Stimulated activated CD4-positive, alpha-beta T cell treated with anti-CD3 and anti-CD28 coated beads, Interleukin-1b, Interleukin-23, amount 100 ng/mL, for 1 hour (primary cell): ENCODE measurements at places on chromosomes 1 and 21.

DNA sequence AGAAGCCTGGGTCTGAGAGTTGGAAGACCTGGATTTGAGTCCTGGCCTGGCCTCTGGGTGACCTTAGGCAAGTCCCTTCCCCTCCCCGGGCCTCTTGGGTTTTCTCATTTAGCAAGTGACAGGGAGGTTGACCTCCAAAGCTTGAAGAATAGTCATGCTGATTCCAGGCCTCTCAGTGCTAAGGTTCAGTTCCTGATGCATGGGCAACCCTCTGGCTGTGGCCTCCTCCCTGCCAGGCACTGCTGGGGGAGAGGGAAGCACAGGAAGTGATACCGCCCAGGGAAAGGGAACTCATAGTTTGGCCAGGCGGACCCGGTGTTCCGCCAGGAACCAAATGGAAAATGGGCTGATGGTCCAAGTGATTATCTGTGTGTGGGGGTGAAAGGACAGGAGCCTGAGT, 23.6 kb upstream of the WASF2 start:
- no peak for DNase-seq

- DNase-seq, result no peak
These were observed 17.9 kb upstream of the H3-3A start for GRCh38 chr1:226044514-226045101.

- DNase-seq, result no peak
These were observed 4.8 kb downstream of the ZNF672 start for GRCh38 chr1:248842781-248843331.

- peak; percentile 16 for DNase-seq
These were observed 13.0 kb upstream of the LRP8 start for GRCh38 chr1:53340660-53341520.

DNA sequence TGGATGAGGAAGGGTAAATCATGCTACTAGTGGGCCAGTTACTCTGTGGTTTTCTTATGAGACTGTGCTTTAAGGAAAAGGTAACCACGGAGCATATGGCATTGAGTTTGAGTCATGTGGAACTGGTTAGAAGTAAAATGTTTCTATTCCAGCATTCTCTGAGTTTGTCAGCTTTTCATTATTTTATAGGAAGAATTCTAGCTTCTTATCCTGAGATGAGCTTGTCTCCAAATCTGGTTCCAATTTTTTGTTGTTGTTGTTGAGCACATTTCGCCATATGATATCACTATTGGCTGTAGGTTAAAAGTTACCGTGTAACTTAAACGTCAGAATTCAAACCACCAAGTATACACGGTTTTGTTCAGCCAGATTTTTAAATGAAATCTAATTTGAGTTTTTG, 69.9 kb downstream of the ATF6 start:
- DNase-seq, result no peak

GRCh38 chr1:25657121-25657882, 40.7 kb downstream of the MAN1C1 start:
- no peak for DNase-seq

GRCh38 chr1:7121622-7121988, 336.4 kb downstream of the CAMTA1 start:
- DNase-seq, result no peak

GRCh38 chr1:63757334-63757733, 16.5 kb upstream of the ROR1 start:
- no peak for DNase-seq

DNA sequence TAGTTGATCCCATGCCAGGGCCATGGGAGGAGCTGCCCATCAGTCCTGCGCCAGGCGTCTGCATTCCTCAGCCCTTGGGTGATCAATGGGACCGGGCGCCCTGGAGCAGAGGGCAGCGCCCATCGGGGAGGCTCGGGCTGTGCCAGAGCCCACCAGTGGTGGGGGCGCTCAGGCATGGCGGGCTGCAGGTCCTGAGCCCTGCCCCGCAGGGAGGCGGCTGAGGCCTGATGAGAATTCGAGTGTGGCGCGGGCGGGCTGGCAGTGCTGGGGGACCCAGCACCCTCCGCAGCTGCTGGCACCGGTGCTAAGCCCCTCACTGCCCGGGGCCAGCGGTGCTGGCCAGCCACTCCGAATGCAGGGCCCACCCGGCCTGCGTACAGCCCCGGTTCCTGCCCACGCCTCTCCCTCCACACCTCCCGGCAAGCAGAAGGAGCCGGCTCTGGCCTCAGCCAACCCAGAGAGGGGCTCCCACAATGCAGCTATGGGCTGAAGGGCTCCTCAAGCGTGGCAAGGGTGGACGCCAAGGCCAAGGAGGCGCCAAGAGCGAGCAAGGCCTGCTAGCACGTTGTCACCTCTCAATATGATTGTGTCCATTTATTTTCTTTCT, 238.1 kb upstream of the OLFM3 start:
- DNase-seq, result no peak

- peak; percentile 18 for DNase-seq
These were observed 39.2 kb upstream of the LRRC8D start for GRCh38 chr1:89781494-89782126.

- no peak for DNase-seq
These were observed 48.5 kb downstream of the EVI5 start for GRCh38 chr1:92736395-92736794.

- DNase-seq, result no peak
These were observed 42.9 kb upstream of the PRKACB start for GRCh38 chr1:84101204-84101603.

- no peak for DNase-seq
These were observed 1.5 kb upstream of the NR0B2 start for GRCh38 chr1:26915204-26915842.

- no peak for DNase-seq
These were observed 48.6 kb upstream of the PCBP3 start for GRCh38 chr21:45594721-45595489.

DNA sequence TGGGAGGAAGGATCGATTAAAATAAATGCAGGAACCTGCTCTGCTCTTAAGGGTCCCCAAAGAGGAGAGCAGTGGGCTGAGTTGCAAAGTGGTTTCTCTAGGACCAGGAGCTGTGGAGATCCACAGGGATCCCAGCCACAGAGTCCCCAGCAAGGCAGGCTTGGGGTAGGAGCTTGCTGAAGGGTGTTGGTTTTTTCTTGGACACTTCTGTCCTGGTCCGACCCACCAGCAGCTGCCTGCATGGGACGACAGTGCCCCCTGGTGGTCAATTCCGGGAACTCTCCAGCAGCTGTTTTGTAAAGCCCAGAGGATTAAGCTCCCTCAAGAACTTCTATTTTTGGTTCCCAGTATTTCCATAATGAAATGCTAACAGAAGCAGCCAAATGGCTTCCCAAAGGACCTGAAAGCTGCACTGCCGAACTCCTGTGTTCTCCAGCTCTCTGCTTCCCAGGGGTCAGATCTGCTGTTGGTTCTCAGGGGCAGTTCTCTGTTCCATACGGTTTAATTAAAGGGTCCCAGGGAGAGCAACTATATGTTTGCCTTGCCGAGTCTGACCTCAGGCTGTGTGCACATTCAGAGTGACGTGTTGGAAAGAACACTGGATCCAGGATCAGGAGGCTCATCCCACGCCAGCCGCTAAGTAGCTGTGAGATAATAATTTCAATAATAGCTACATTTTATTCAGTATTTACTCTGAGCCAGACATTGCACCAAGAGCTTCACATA, 23.2 kb downstream of the NENF start:
- DNase-seq, result peak; percentile 80

- DNase-seq, result no peak
These were observed 17.3 kb downstream of the C8B start for GRCh38 chr1:56948403-56949023.

- DNase-seq, result peak; percentile 1
These were observed 404 bp upstream of the SCMH1 start for GRCh38 chr1:41242342-41243078.

- no peak for DNase-seq
These were observed 15.9 kb upstream of the TTF2 start for GRCh38 chr1:117044217-117044616.

DNA sequence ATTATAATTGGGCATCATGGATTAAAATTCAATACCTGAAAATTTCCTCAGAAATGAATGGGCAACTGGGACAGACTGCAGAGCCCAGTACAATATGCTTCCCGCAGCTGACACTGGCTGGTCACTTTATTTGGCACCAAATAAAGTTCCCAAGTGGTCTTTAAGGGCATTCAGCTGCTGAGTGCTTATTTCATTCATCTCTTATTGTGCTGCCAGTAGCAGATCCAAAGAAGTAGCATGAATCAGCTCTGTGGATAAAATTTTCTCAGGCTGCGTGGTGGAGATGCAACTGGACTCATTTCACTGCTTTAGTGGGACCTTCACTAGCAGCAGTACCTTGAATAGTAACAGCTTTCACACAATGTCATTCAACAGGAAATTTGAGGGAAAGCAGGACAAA, 226.3 kb upstream of the ADGRL2 start:
- DNase-seq, result no peak

GRCh38 chr1:14666373-14666772, 67.9 kb downstream of the KAZN start:
- DNase-seq, result no peak

DNA sequence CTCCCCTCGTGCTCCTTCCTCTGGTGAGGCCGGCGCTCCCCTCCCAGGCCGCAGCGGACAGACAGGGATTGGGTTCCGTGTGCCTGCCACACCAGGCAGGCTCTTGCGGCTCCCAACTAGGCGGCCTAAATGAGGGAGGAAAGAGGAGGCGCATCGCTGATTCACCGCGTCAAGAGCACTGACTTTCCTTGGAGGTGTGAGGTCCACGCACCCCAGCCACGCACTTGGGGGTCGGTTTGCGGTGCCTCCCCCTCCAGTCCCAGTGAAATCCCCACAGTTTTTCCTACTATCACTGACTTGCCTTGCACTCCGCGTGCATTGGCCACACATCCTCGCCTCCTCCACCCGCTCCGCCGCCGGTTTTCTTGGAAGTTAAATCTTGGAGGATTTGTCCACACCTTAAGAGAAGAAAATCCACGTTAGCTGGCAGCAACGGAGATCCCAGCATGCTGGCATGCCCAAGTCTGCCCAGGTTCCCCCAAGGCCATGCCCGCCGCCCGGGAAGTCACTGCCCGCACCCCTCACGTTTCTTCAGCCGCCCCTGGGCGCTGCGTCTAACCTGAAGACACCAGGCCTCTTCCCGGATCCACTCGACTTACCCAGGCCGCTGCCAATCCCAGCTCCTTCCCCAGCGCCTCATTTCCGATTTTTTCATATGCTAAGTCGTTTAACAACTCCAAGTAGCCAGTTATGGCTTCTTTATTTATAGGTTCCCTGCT, 1.1 kb upstream of the FOXD3 start:
- DNase-seq, result no peak

DNA sequence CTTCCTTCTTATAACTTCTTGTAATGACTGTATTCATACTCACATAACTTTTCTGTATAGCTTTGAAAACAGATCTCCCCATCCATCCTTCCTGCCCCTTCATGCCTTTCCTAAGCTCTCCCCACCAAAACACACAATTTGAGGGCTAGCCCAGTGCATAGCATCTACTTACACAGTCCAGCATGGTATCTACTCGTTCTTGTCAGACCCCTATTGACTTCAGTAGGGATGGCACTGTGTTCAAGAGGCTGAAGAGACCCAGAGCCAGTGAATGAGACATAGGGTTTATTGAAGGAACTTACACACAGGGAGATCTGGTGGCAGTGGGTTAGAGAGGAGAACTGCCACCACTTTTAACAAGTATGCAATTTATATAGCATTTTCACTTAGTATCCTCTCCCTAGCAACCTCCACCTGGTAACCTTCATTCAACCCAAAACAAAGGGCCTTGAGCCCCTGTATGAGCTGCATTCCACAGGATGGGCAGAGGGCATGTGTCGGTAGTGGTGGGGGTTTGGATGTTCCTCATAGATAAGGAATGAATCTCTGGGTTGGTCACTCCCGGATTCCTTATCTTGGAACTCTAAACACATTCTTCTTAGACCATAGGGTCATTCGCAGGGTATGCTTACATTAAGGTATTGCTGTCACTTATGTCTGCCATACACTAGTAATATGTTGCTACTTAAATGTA, 64.9 kb upstream of the GNG12 start:
- no peak for DNase-seq

DNA sequence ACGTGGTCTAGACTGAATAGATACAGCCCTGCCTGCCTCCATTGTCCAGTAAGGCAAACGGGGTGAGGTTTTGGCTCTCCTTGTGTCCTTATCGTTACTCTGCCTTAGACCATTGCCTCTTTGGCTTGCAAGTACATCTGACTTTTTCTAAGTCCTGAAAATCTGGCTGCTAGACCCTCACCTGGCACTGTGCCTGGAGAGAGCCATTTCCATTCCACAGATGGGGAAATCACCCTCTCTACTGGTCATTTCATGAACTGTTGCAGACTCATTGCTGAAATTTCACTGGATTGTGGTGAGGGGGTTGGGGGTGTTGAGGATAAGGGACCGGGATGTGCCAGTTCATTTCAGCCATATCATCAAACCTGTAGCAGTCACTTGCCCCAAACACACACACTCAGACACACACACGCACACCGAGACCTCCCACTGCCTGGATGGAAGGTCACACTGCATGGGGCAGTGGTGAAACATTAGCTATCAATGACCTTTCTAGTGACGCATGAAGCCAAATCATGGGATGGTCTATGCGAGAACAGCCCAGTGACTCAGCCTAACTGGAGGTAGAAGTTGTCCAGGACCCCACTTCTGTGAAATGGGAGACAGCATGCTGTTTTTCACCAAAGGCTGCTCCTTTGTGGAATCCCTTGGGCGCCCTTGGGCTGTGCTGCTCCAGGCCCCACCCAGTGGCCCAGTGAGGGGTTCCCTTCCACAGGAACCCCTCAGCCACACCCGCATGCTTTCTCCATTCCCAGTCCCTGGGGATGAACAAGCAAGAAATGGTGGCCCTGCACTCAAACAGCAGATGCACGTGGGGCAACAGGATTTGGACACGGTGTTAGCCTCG, 34.9 kb upstream of the VASH2 start:
- no peak for DNase-seq

GRCh38 chr1:207805841-207806421, 54.1 kb downstream of the CD46 start:
- DNase-seq, result no peak

GRCh38 chr1:37439349-37439995, 34.9 kb upstream of the ZC3H12A start:
- DNase-seq, result no peak

GRCh38 chr1:9289711-9290485, 2.8 kb upstream of the SPSB1 start:
- DNase-seq, result no peak

DNA sequence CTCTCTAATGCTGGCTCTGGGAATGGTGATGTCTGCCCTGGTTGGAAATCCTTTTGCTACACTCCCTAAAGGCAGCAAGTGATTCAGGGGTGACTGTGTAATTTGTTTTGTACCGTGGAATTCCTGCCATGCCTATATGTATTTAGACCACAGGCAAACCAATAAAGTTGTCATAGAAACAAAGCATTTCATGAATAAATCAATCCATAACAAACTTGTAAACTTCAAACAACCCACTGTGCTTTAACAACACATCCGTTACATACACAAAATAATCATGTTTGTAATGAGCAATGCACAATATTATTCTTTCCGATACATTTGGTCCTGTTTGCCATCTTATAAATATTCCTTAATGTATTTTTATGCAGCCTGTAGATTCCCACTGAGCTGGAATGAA, 330.3 kb upstream of the SNX7 start:
- no peak for DNase-seq

DNA sequence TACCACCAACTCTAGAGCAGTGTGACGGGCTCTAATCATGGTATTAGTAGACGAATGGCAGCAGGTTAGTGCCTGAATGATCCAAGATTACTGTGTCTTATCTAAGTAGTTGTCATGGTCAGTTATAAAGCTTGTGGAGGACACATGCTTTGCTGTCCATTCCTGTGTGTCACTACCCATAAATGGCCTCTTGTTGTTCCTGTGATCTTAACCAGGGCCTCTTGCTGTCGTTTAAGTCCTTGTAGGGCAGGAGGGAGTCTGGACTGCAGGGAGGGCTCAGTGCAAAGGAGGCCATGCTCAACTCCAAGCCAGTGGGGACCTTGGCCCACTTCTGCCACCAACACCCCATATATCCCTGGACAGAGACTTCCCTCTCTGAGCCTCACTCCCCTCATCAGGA, 130.5 kb downstream of the EPHB2 start:
- DNase-seq, result no peak
